ENCODE measurements at places on chromosomes 11 and 22.
A peak's percentile ranks its signal among the peaks of the same experiment; 100 is the strongest.

DNA sequence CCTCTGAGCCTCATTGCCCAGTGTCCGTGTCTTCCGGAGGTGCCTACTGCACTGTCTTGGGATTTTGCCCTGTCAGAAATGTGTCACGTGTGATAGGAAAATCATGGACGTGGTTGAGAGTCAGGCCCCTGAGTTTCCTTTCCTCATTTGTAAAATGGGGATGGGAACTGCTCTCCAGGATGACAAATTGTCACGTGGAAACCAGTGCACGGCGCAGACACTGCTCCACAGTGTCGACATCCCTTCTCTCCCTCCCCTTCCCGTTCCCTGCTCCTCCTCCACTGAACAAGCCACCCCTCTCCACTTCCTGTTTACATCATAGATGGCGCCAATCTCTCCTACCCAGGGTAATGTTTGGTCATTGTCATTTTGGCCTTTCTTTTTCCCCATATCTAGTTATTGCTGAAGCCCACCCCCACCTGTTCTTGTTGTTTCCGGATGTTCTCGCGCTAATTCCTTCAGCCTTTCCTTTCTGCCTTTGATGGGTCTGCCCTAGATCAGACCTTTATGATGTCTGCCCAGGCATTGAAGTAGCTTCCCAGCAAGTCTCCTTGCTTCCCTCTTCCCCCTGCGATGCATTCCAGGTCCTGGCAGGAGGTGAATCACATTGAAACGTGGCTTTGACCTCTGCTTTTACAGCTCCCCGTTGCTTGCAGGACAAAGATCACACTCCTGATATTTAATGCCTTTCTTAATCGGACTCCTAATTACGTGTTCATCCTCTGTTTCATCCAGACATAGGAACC, 91.8 kb downstream of the TBC1D22A start:
- DNase-seq = no peak

- DNase-seq = no peak
These were observed 16.2 kb upstream of the MMP13 start for GRCh38 chr11:102971766-102972165.

DNA sequence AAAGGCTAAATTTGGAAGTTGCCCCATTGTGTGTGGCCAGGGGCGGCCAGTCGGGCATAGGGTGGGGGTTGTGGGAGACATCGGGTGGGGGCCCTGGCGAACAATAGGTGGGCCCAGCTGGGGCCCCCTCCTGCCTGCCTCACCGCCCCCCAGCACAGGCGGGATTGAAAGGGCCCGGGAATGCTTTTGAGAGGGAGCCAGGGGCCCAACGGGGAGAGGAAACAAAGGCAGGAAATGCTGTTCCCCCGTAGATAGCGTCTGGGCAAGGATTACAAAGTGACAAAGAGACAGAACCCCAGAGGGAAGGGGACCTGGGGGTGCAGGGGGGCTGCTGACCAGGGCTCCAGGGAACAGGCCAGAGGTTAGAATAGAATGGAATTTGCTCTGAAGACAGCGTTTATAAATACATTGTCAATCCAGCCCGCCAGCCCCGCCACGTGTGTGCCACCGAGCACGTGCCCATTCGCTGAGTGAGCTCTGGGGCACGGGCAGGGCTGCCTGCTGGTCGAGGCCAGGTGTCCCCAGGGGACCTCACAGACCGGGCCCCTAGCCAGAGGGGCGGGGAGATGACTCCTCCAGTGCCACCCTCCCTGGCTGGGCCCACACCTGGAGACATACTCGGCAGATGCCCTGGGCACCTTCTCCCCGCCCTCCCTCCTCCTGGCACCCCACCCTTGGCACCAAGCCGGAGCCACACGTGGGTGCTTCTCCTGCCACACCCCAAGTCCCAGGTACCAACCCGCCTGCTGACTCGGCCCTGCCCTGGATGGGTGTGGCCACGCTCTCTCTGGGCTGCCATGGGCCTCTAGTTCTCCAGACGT, 9.7 kb downstream of the PDGFB start:
- DNase-seq = peak; percentile 81

- DNase-seq = no peak
These were observed 43.1 kb upstream of the LINC01488 start for GRCh38 chr11:69438286-69438920.

- no peak for DNase-seq
These were observed 77.9 kb downstream of the KCNQ1 start for GRCh38 chr11:2522631-2523255.

DNA sequence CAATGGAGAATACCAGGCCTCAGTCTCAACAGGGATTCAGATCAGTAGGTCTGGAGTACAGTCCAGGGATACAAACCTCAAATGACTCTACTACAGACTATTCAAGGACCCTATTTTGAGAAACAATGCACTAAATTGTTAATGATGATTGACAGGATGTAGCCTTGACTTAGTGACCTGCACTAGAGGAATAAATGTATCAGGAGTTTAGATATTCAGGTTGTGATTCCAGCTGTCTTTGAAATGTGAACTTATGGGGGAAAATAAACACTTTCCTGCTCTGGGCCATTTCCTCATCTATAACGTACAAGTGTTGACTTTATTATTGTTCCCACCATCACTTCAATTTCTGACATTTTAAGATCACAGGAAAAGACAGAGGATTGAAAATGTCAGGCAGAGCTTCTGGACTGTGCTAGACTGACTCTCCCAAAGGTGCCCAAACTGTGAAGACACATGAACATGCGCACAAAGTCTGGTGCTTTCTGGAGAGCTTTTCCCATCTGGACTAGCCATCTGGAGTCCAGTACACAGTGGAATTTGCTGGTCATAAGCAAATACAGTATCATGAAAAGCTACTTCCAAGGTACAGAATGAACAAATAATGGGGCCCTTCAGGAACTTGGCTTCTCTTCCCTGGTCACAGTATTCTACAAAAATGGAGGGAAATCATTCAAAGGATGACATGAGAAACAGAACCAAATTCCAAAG, 110.4 kb downstream of the USP35 start:
- no peak for DNase-seq

GRCh38 chr11:69383372-69384250, 89.7 kb downstream of the MYEOV start:
- DNase-seq = no peak

- no peak for DNase-seq
These were observed 30.8 kb downstream of the ZNRF3 start for GRCh38 chr22:28914201-28914600.

- DNase-seq = no peak
These were observed 19.1 kb downstream of the MIF start for GRCh38 chr22:23913306-23913660.

DNA sequence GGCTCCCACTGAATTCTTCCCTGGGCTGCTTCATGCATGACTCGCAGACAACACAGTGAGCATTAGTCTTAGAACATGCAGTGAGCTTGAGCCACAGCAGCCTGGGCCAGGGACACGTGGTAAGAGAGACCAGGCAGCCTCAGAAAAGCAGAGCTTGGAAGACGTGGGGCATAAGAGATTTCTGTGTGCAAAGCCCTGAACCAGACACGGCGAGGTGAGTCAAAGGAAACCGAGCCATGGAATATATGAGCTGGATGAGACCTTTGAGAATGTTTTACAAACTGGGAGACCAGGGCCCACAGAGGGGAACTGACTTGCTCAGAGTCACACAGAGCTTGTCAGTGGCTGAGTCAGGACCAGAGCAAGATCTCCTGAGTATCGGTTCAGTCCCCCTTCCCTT, 8.5 kb upstream of the FXYD6 start:
- no peak for DNase-seq

DNA sequence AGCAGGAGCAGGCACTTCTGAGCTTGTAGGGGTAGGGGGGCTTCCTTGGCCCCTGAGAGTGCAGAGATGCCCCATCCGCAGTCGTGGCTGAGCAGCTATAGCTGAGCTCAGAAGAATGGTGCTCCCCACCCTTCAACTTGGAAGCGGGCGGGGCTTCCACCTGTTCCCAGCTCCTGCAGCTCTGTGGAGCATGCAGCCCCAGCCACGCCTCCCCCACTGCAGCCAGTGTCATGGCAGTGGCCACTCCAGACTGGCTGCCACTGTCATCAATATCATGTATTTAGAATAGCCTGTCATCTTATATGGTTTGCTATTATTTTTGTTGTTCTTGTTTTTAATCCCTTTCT, 213.1 kb downstream of the LRRC4C start:
- DNase-seq = no peak

DNA sequence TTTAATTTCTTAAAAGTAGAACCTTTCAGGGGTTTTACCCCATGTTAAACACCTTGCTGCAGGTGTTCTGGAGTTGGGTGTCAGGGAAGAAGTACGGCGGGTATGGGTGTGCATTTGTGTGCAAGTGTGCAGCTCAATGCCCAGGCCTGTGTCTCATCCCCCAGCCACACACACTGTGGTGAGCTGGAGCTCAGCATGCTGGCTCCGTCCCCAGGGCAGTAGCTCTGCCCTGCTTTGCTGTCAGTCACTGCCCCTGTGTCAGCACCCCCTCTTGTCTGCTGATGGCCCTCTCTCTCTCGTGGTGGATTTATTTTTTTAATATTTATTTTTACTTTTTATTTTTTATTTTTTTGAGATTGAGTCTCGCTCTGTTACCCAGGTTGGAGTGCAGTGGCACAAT, 35.8 kb upstream of the MYO18B start:
- DNase-seq = no peak

GRCh38 chr11:93192163-93192562, 5.6 kb downstream of the SLC36A4 start:
- no peak for DNase-seq

GRCh38 chr22:44449061-44449682, 48.9 kb downstream of the RTL6 start:
- DNase-seq = no peak

- DNase-seq = no peak
These were observed 128.2 kb downstream of the SGSM3 start for GRCh38 chr22:40498420-40499208.

DNA sequence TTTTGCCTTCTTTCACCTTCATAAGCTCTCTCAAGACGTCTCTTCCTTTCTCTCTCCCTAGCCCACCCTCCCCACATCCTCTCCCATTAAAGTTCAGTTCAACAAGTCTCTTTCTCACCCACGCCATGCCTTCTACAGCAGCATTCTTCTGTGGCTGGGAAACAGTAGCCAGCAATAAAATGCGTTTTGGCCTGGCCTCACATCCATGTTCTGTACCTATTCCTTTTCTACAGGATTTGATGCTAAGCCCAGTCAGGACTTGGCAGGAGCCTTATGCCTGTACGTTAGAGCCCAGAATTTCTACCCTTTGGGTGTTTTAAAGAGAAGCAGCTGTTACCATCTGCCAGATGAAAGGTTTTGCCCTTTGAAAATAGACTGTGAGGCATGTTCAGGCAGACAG, 7.1 kb upstream of the CD44 start:
- no peak for DNase-seq

Measured in heart right ventricle (tissue), 16 donors.